ENCODE measurements at places on chromosomes 6 and 20.

DNA sequence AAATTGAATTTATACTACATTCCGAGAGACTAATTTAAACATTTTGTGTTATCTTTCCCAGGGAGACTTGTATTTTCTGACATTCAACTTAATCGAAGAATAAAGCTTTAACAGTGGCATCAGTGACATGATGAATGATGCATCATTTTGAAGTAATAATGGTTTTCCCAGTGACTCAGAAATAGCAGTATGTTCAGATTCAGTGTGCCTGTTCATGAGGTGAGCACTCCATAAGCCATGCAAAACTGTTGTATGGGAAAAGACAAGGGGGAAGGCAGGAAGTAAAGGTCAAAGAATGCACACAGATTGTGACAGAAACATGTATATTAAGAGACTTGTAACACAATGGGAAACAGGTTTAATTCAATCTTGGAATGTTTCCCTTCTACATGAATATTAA lies 1348.2 kb upstream of the GJE1 start:
- no peak for DNase-seq

GRCh38 chr6:114431641-114432040 lies 88.8 kb upstream of the HS3ST5 start:
- DNase-seq: no peak

DNA sequence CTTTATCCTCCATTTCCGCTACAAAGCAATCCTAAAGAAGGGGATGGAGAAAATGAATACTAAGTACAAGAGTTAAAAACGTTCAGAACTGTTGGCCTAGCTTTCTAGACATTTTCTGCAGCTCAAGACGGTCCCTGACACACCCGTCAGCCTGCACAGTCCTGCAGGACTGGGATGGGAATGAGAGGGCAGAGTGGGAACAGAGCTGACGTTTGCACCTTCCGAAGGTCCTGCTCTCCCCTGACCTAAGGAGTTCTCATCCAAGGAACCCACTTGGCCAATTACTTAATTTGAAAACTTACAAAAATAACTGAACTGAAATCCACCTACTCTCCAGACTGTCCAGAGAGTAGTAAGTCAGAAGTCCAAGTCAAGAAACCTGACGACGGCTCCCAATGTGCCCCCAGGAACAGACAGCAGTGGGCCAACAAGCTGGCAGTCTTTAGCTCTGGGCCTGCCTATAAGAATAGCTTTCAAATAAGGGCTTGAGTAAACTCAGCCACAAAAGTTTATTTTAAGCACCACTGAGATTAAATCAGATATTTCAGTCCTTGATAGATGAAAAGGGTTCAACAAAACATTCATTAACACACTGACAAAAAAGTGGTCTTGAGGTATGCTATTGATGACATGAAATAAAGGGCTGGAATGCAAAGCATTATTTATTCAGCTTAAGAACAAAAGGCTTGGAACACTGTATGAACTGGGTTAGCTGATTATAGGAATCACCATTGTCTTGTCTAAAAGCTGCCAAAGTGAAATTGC lies 76.8 kb downstream of the CNKSR3 start:
- DNase-seq: no peak

GRCh38 chr6:12037798-12038197 lies 25.7 kb downstream of the HIVEP1 start:
- no peak for DNase-seq

- no peak for DNase-seq
Observed at GRCh38 chr6:14210077-14210476, 92.5 kb downstream of the CD83 start.
